ENCODE measurements at places on chromosomes 12 and 14.

DNA sequence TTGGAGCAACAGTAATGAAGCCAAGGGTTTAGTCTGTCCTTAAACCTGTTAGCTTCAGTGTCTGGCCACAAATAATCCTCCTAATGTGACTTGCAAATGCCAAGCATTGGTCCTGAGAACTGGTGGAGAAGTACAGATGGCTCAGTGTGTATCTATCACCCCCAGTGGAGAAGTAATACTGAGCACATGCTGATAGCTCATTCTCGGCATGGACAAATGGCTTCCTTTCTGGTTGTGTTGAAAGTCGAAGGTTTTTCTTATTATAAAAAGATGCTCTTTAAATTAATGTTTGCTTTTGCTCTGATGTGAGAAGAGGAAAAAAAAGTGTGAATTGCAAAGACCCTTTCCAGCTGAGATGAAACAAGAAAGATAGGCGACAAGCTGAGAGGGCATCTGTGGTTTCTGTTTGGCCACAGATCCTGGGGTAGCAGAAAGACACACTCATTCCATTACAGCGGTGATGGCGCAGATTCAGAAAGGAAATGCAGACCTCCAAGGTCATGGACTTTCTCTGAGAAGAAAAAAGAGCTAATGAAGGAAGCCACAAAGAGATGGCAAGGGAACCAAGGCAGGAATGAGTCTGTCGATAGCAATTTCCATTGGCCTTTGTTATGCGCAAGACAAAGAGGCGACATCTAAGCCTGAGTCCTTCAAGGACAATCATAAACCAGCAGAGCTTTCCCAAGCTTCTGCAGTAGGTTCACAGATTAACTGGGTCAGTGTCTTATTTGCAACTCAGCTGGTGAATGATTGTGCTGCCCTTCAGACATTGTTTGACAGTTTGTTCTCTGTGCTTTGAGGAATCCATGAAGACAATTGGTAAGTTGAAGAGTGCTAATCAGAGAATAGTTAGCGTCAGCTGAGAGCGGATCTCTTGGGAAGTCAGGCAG lies 155.5 kb upstream of the RGS6 start:
- DNase-seq: no peak

DNA sequence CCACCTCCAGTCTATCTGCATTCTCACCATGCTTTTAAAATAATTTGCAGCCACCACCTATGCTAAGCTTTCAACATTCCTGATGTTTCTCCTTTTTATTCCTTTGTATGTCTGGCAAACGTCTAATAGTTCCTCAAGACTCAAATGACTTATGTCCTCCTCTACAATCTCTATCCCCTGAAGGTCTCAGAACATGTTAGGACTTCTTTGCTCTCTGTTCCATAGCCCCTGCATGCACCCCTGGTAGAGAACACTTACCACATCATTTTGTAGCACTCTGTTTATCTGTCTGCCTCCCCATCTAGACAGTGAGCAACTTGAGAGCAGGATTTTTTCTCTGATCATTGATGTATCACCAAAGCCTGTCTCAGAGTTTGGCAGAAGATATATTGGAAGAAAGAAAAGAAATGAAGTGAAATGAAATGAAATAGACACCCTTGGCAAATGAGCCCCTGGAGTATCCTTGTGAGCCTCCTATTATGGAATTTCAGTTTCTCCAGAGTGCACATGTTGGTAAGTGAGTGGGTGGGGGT lies 1231.2 kb upstream of the FLRT2 start:
- no peak for DNase-seq

DNA sequence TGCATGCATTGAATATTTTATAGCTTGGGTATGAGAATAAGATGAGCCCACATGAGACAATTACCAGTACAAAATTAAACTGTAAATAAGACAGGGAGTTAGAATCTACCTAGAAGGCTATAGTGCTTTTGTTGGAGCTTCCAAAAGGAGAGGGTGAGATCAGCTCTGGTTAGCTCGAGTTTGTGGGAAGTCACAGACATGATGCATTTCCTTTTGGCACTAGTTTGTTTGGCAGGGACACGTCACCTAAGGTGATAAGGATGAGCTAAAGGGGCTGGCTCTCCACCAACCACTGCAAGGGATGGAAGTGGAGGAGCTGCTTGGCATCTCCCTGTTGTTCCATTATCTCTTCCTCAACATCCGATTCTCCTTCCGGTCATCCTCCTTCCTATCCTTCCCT lies 48.5 kb upstream of the CPM start:
- DNase-seq: no peak

DNA sequence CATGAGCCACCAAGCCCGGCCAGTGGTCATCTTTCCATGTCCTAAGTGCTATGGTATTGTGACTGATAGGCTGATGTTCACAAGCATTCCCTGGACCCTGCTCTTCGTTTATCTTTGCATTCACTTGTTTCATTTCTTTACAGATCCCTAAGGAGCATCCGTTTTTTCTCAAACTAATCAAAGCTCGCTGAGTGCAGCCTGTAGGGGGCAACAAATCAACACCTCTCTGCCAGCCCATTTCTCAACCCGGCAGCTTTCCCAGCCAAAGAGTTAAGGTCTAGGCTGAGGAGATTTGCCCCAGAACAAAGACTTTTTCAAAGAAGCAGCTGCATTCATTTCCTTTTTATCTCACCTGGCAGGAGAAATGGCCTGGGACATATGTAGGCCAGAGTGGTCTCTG lies 12.1 kb downstream of the SIRT4 start:
- no peak for DNase-seq

DNA sequence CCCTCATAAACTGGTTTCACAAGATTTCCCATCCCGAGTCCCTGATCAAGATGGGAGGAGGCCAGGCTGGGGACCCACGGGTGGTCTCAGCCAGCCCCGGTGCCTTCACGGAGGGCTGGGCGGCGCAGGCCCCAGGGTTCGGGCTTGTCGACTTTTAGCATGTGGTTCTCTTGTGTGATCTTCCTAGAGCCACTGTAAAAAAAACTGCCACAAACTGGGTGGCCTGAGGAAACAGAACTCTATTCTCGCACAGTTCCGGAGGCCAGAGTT lies 12.6 kb downstream of the RFLNA start:
- DNase-seq: no peak

DNA sequence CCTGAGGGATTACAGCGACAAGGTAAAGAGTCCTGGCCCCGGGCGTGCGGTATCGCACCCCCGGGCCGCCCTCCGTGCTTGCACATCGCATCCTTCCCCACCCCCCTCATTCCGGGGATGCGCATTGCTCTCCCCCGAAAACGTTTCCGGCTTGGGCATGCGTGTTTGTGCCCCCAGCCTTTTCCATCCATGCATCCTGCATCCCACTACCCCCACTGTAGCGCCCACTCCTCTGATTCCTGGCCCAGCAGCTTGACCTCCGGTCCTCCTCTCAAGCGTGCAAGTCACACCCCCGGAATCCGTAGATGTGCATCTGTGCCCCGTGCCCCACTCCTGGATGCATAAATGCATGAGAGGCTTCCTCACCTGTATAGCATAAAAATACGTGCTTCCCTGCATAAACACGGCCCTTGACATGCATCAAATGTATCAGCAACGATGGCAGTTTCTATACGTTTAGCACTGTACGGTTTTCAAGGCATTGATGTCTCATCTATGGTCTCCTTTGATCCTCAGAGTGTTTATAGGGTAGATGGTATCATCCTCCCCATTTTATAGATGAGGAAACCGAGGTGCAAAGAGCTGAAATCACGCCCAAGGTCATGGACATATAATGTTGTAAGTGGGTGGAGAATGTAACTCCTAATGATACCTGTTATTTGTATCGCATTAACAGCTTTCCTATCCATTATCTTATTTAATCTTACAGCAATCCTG lies 484 bp downstream of the RIC8B start:
- no peak for DNase-seq

DNA sequence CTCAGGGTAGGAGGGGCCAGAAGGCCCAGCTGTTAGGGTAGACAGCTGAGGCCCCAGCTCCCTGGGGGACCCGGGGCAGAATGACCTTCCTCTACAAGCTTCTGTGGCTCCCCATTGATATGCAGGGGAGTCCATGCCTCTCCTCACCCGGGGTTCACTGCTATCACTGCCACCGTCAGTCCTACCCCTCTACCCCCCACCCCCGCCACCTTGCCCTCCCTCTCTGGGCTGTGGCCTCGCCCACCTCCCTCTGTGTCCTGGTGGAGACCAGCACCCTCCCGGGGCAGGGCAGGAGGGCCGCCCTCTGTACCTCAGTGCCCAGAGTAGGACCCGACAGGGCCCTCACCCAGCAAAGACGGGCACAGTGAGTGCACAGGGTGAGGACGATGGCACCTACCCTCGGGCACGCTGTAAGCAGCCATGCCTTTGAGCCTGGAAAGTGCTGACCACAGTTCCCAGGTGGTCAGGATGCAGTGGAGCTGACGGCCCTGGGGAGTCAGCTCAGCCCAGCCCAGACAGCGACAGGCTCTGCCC lies 88.4 kb upstream of the SFSWAP start:
- no peak for DNase-seq

- DNase-seq: no peak
Observed at GRCh38 chr14:92529903-92530302, 16.3 kb downstream of the RIN3 start.

- DNase-seq: no peak
Observed at GRCh38 chr14:104697317-104697703, 7.9 kb downstream of the INF2 start.

DNA sequence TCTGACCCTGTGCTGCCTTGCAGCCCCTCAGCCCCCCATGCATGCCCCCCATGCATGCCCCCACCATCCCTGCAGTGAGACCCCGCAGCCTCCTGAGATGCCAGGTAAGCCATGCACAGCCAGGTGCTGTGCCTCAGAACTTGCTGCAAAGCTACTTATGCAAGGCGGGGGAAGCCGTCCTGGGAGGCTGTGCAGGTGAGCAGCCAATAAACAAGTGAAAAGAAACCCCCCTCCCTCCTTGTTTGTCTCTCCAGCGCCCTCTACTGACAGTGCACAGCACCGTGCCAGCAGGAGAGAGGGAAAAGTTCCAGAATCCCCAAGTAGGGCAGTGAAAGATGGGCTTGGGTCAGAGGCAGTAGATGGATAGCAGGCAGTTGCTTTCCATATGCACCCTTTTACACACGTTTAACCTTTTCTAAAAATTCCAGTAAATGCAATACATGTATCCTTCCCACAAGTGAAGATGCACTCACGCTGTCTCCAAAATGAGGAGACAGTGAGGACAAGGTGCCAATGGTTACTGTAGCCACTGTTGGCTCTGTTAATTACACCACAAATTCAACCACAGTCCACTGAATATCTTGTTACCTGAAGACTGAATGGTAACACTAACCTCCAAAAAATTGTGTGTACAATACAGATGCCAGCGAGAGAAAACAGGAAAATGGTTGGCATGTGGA lies 18.0 kb downstream of the TNFAIP2 start:
- no peak for DNase-seq

DNA sequence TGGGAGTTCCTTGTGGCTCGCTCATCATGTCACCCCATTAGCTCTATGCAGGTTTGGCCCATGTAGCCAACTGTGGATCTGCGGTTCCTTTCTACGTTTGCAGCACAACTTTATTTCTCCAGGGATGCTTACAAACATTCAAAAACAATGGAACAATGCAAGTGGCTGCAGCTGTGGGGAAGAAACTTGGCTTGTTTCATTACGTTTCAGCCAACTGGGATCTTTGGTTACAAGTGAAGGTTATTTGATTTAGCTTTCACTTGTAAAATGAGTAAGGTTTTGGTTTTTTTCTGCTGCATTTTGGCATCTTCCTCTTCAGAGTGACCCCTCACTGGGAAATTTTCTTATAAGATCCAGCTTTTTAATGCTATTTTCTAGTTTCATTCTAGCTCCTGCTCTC lies 105.9 kb downstream of the PLXNC1 start:
- DNase-seq: no peak

GRCh38 chr12:75135026-75135425 lies 74.6 kb downstream of the KCNC2 start:
- DNase-seq: no peak

DNA sequence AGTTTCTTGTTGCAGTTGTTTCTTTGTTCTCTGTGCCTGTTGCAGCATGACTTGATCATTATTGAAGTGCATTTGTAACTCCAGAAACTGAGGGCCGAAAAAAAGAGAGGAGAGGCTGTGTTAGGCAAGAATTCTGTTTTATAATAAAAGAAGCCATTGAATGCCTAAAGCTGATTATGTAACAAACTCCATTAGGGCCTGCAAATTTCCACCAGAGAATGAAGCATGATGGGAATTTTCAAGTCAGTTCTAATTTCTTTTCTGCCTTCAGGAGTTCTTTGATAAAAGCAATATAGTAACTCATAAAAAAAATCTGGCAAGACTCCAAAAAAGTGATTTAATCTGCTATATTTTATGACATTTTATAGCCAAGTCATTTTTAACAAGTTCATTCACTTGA lies 156.7 kb upstream of the RASSF8 start:
- no peak for DNase-seq

DNA sequence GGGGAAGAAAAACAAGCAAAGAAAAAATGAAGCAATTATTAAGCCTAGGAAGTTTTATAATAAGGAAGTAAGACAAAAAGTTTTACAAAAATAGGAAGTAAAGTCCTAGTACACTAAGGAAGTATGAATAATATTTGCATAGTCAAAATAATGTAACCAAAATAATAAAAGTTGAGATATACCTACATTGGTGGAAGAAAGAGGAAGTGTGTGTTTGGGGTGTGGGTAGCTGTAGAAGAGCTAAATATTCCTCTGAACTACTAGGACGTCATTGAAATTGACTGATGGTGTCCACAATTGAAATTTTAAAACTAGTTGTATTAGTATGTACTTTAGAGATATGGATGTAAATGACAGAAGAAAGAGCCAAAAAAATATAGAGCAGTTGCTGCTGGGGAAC lies 228.4 kb upstream of the OTX2 start:
- DNase-seq: no peak

DNA sequence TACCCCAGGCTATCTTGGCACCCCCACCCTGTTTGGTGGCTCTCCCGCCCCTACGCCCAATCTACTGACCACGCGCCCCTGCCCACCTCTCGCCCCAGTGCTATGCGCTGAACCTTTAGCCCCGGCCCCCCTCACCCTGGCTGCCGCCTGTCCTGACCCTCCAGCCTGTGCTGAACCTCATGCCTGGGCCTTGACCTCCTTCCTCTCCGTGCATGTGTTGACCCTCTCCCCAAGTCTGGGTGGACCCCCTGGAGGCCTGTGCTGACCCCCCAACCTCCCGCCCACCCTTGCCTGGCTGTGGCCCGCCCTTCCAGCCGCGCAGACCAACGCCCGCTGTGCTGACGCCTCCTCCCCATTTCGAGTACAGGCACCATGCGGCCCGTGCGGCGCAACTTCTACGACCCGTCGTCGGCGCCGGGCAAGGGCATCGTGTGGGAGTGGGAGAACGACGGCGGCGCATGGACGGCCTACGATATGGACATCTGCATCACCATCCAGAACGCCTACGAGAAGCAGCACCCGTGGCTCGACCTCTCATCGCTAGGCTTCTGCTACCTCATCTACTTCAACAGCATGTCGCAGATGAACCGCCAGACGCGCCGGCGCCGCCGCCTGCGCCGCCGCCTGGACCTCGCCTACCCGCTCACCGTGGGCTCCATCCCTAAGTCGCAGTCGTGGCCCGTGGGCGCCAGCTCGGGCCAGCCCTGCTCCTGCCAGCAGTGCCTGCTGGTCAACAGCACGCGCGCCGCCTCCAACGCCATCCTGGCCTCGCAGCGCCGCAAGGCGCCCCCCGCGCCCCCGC lies 20.7 kb downstream of the DTX1 start:
- DNase-seq: no peak

- no peak for DNase-seq
Observed at GRCh38 chr12:51925346-51926063, 18.2 kb downstream of the ACVRL1 start.

GRCh38 chr14:90193925-90194324 lies 62.4 kb upstream of the PSMC1 start:
- no peak for DNase-seq

Measured in amygdala (tissue), 56 donors.